ENCODE measurements at places on chromosomes 3 and 15. TPM values are rescaled to one million over a fixed set of nuclear protein-coding genes. Genes with fewer than 3 reads are reported as not detected.

Gene TRH
- not detected for total RNA-seq

Gene CELSR3
- 0.51 TPM for total RNA-seq

Gene THSD4
- 6.0 TPM for total RNA-seq

Gene GOLGA8S
- total RNA-seq: 0.37 TPM

GRCh38 chr15:61083788-61084134 is 145.3 kb downstream of the RORA start:
- no peak overlapping the region for H3K4me3 ChIP-seq
- no peaks in the 10 kb centered on the region for H3K36me3 ChIP-seq
- H3K27ac ChIP-seq: no peak overlapping the region
- no peaks in the 10 kb centered on the region for H3K4me1 ChIP-seq

DNA sequence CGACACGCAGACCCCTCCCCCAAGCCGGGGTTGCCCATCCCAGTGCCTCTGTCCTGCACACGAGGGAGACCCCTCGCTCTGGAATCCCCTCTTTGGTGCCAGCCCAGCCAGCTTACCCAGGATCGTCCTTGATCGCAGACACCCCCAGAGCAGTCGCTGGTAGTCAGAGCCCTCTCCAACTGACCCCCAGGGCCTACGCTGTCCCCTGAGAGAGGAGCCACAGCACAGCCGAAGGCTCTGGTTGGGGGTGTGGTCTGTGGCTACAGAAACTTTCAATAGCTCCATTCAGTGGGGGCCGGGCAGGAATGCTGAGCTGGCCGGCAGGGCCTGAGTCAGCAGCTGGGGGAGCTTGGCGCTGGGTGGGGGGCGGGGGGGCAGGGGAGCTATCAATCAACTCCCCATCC is at the start of gene LCTL:
Gene LCTL (minus strand): TSS at position 258 of the 404 bp plus-strand sequence. CDS start 633 bp downstream, outside the sequence.
- H3K27me3 ChIP-seq: no peaks in the 10 kb centered on the region
- no peaks in the 10 kb centered on the region for H3K4me1 ChIP-seq
- no peak within 1 kb of the TSS for H3K27ac ChIP-seq
- no peak within 1 kb of the TSS for H3K4me3 ChIP-seq
- no peaks in the 10 kb centered on the region for H3K36me3 ChIP-seq

DNA sequence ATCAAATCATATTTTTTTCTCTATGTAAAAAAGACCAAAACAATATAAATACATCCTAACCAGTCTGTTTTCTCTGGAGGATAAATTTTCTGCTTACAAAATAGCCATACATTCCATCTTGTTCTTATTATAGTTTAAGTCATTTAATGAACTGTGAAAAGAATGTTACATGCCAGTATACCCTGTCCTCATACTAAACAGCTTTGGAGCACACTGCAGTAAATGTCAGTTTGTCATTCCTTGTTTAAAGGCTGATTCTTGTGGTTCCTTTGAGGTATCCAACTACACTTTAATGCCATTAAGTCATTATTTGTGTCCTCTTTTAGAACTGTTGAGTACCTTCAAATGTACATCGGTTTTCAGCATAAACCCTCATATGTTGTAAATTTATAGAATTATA is 52.7 kb upstream of the DCBLD2 start:
- H3K27me3 ChIP-seq: no peaks in the 10 kb centered on the region
- H3K4me1 ChIP-seq: no peaks in the 10 kb centered on the region
- DNase-seq: no peak

- no peaks in the 10 kb centered on the region for H3K27me3 ChIP-seq
- H3K4me3 ChIP-seq: no peak overlapping the region
- no peak for DNase-seq
- H3K4me1 ChIP-seq: no peaks in the 10 kb centered on the region
These were observed 77.3 kb downstream of the ABI3BP start for GRCh38 chr3:100915706-100916495.

GRCh38 chr3:66372681-66373350 is 128.0 kb downstream of the LRIG1 start:
- DNase-seq: peak; percentile 83
- no peaks in the 10 kb centered on the region for H3K27me3 ChIP-seq
- H3K4me1 ChIP-seq: no peaks in the 10 kb centered on the region

DNA sequence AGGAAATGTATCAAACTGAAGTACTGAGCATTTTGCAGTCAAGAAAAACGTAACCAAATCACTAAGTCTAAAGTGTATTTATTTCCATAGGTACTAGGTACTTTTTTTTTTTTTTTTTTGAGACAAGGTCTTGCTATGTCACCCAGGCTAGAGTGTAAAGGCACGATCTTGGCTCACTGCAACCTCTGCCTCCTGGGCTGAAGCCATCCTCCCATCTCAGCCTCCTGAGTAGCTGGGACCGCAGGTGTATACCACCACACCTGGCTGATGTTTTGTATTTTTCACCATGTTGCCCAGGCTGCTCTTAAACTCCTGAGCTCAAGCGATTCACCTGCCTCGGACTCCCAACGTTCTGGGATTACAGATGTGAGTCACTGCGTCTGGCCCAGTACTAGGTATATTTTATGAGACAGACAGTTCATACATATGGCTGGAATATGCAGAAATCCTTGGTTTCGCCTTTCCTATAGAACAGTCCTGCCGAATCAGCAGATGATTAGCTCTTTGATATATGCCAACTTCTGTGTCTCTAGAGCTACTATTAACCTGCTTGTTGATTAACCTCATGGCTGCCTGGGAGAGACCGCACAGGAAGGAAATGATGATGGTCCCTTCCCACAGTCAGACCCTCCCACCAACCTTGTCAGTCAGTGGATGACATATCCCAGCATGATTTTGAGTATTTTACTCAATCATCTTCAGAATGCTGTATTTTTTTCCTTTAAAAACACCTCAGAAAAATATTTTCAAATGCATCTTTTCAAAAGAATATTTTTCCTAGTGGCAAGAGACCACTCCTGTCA is 32.3 kb downstream of the TMOD3 start:
- H3K27me3 ChIP-seq: no peaks in the 10 kb centered on the region
- DNase-seq: no peak
- peaks cover 10% of the 10 kb centered on the region for H3K36me3 ChIP-seq
- no peak overlapping the region for H3K27ac ChIP-seq

DNA sequence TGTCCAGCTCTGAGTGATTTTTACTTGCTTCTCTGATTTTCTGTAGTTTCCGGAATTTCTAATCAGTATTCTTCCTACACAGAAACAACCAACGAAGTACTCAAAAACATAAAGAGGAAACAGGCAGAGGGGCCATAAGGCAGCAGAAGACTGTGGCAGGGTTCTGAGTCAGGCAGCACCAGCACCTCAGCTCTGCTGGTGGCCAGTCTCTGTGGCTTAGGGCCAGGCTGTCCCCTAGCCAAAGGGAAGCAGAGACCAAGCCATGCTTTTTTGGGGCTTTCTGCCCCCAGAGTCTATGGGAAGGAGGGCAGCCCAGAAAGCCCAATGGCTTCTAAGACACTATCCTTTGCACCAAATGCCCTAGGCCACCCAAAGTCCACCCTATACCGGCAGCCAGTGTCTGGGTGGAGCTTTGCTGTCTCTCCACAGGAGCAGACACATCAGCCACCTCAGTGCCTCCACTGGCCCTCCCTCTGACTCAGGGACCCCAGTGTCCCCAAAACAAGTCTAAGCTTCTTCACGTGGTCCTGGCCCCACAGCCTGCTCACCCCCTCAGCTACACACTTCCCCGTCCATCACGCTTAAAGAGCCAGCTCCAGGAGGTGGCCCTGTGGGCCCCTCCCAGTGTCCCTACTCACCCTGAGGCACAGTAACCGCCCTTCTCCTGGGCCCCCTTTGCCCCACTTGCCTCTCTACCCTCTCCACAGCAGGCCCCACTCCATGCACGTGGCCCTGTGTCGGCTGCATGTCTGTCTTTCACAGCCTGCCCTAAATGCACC is 46.2 kb downstream of the CCDC12 start:
- no peaks in the 10 kb centered on the region for H3K36me3 ChIP-seq
- no peaks in the 10 kb centered on the region for H3K27me3 ChIP-seq
- H3K4me3 ChIP-seq: no peak overlapping the region
- peak; percentile 9 for DNase-seq
- peak overlapping the region; percentile 72 for H3K27ac ChIP-seq
- H3K4me1 ChIP-seq: peaks cover 66% of the 10 kb centered on the region

DNA sequence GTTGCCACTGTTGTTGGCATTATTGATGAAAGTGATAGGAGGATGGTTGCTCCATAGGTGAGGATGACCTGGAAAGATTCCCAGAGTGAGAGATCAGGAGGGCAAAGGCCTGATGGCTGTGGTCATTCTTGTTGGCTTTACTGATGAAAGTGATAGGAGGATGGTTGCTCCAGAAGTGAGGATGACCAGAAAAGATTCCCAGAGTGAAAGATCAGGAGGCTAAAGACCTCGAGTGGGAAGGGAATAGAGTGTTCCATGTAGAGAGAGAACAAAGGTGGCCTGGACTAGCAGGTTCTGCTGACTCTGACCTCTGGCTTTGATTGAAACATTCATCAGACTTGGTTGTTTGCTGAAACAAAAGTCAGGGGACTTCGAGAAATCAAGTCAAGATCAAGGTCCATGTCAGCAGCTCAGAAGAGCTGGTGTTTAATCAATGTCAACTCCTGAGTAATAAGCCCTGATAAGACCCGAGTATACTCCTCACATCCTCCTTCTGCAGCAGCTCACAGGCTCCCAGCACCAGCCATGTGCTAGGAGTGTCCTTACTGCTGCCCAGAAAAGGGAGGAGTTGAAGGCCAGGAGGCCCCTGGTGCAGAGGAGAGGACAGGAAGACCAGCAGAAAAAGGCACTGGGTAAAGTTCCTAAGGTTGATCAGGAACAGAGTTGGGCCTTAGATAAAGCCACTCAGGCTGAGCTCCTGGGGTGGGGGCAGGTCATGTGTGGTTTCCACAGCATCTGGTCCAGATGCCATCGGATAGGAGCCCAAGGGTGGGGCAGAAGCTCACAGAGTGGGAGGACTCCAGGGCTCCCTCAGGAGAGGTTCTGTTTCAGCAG is 19.9 kb downstream of the CYP8B1 start:
- H3K4me3 ChIP-seq: no peak overlapping the region
- no peaks in the 10 kb centered on the region for H3K4me1 ChIP-seq
- H3K27ac ChIP-seq: no peak overlapping the region
- no peak for DNase-seq
- H3K27me3 ChIP-seq: no peaks in the 10 kb centered on the region
- H3K36me3 ChIP-seq: no peaks in the 10 kb centered on the region

- no peaks in the 10 kb centered on the region for H3K36me3 ChIP-seq
- DNase-seq: no peak
- H3K27ac ChIP-seq: no peak overlapping the region
- H3K27me3 ChIP-seq: no peaks in the 10 kb centered on the region
These were observed 53.4 kb downstream of the UBE2E1 start for GRCh38 chr3:23859012-23859743.

GRCh38 chr15:79314811-79315210 is 3.9 kb downstream of the TMED3 start:
- peaks cover 10% of the 10 kb centered on the region for H3K4me1 ChIP-seq
- H3K27me3 ChIP-seq: no peaks in the 10 kb centered on the region
- H3K27ac ChIP-seq: no peak overlapping the region

- no peak overlapping the region for H3K27ac ChIP-seq
- no peaks in the 10 kb centered on the region for H3K4me1 ChIP-seq
- no peak overlapping the region for H3K4me3 ChIP-seq
- no peaks in the 10 kb centered on the region for H3K36me3 ChIP-seq
These were observed 33.0 kb upstream of the SNRK start for GRCh38 chr3:43253294-43253693.

GRCh38 chr3:46406443-46406787 is 451 bp downstream of the CCR5AS start:
- H3K27me3 ChIP-seq: no peaks in the 10 kb centered on the region
- H3K36me3 ChIP-seq: no peaks in the 10 kb centered on the region
- H3K4me1 ChIP-seq: no peaks in the 10 kb centered on the region
- no peak for DNase-seq

DNA sequence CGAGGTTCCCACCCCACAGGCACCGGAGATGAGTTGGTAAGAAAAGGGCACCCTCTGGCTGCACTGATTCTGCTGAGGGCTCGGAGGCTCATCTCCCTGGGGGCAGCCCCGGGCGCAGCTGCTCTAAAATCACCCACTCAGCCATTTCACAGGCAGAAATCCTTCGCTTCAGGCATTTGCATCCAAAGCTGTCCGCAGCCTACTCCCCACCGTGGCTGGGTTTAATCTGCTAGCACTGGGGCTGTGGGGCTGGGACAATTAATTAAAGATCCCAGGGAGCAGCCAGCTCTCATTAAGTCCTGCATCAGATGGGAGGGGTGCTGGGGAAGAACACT is 104.3 kb upstream of the PRR20G start:
- H3K27ac ChIP-seq: no peak overlapping the region
- no peaks in the 10 kb centered on the region for H3K27me3 ChIP-seq
- no peak overlapping the region for H3K4me3 ChIP-seq
- no peaks in the 10 kb centered on the region for H3K4me1 ChIP-seq

- H3K36me3 ChIP-seq: no peaks in the 10 kb centered on the region
- H3K4me3 ChIP-seq: no peak overlapping the region
- no peak for DNase-seq
- no peak overlapping the region for H3K27ac ChIP-seq
- no peaks in the 10 kb centered on the region for H3K4me1 ChIP-seq
These were observed 14.0 kb downstream of the KLHL18 start for GRCh38 chr3:47296562-47297302.

DNA sequence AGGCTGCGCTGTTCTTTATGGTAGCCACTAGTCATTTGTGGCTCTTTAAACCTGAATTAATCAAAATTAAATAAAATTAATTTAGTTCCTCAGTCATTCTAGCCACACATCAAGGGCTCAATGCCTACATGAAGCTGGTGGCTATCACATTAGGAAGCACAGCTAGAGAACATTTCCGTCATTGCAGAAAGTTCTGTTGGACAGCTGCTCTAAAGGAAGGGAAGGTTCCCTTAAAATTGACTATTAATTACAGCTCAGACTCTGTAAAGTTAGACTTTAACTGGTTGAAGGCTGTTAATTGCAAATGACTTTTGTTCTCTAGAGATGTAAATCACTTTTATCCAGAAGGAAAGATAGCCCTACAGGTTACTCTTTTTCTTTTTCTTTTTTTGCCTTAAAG is 202.7 kb upstream of the ADAMTS9 start:
- H3K27me3 ChIP-seq: no peaks in the 10 kb centered on the region
- H3K4me1 ChIP-seq: no peaks in the 10 kb centered on the region
- no peak for DNase-seq
- H3K27ac ChIP-seq: no peak overlapping the region
- H3K4me3 ChIP-seq: no peak overlapping the region

GRCh38 chr3:120864541-120864940 is 43.5 kb upstream of the STXBP5L start:
- H3K27me3 ChIP-seq: no peaks in the 10 kb centered on the region
- no peak for DNase-seq
- H3K4me1 ChIP-seq: no peaks in the 10 kb centered on the region

GRCh38 chr3:162626172-162626571 is 1129.6 kb downstream of the OTOL1 start:
- H3K27ac ChIP-seq: no peak overlapping the region
- no peak overlapping the region for H3K4me3 ChIP-seq
- H3K27me3 ChIP-seq: no peaks in the 10 kb centered on the region
- no peaks in the 10 kb centered on the region for H3K4me1 ChIP-seq
- H3K36me3 ChIP-seq: no peaks in the 10 kb centered on the region
